Muscle of arm (tissue), 14 donors: ENCODE measurements at places on chromosomes 3 and 15.

DNA sequence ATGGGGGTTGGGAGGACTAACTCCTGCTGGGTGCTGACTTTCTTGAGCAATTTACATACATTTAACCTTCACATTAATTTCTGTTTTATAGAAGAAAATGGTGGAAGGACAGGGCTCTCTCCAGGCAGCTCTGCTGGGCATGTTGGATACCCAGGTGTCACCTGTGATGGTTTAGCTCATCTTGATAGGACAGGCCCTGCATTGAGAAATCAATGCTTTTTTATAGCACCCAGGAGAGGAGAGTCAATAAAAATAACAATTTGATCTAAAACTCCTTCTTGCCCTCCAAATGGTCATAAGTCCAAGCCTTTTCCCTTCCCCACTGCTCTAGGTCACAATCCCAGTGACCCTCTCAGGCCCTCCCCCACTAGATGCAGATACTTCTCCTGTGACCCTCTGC, 48.3 kb upstream of the RBP1 start:
- DNase-seq: no peak

- no peak for DNase-seq
Observed at GRCh38 chr15:33671456-33671855, 296.8 kb upstream of the CHRM5 start.

DNA sequence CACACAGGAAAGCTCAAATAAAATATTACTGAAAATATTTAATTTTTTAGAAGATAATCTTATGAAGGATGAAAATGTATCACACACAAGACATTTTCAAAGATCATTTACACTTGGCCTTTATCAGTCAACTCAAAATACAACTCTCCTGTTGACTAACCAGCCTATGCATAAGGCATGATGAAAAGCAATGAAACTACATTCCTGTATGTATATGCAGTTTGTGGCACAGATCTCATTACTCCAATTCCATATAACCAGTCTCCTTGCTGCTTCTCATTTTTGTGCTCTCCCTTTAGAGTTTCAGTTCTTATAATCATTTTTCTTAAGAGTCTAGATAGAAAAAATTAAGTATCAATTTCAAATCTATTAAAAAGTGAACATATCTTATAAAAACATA, 25.8 kb downstream of the AQR start:
- no peak for DNase-seq

- no peak for DNase-seq
Observed at GRCh38 chr3:138441256-138441655, 6.8 kb downstream of the ESYT3 start.

DNA sequence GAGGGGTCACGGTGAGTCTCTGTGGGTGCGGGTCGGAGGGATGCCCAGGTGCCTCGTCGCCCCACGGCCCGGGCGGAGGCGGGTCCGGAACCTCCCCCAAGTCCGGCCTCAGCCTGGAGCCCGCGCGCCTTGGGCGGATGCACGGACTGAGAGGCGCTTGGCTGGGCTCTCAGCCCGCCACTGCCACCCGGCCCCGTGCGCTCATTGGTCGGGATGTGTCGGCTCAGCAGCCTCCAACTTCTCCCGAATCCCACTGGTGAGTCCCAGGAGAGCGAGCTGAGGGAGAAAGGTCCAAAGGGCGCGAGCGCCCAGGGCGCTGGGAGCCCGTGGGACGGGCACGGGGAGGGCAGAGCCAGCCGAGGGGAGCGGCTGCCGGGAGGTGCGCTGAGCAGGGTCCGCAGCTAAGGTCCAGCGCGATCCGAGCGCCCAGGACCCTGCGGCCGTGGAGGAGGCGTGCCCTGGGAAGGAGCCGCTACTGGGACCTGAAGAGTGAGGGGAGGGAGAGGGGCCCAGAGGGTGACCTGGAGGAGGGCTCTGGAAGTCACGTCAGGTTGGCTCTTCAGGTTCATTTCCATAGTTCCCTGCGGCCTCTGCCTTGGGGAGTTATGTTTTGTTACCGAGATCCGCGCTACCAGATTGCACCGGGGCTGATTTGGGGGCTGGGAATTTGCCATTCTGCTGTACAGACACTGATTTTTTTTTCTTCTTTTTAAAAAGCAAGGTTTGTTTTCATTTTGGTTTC, at the start of gene MME:
TSS of gene MME (plus strand) at position 574 of the 742 bp plus-strand sequence. CDS start 3,849 bp downstream, outside the sequence.
- peak; percentile 29 for DNase-seq

DNA sequence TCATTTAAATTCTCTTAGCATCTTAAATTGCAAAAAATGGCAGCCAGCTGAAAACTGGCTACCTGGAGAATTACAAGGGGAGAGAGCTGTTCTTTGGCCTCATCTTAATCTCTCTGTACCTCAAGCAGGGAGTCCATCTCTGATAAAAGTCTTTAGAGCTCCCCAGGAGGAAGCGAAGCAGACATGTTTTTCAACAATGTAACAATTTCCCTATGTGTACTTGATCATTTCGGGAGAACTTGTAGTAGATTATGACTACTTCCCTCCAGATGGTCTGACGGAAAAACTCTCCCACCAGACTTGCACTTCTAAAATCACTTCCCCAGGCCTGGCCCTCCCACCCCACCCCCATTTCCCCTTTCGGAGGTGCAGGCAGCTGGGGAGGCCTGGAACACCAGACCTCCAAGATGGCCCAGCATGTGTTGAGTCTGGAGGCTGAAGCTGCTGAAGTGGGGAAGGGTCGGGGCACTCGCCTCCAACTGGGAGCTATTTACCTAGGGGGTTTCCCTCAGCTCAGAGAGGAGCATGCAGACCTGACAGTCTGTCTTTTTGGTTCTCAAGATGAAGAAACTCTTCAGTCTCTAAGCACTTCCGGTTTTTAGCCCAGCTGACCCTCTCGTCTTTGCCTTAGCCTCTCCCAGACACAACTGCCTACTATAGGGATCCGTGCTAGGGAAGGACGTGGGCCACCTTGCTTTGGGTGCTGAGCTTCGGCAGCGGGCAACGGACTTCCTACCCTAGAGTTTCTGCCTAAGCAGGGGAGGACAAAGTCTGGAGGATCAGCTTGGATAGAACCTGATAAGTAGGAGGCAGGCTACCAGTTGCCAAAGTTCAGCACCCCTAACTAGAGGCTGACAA, 164.0 kb upstream of the TBL1XR1 start:
- DNase-seq: no peak

DNA sequence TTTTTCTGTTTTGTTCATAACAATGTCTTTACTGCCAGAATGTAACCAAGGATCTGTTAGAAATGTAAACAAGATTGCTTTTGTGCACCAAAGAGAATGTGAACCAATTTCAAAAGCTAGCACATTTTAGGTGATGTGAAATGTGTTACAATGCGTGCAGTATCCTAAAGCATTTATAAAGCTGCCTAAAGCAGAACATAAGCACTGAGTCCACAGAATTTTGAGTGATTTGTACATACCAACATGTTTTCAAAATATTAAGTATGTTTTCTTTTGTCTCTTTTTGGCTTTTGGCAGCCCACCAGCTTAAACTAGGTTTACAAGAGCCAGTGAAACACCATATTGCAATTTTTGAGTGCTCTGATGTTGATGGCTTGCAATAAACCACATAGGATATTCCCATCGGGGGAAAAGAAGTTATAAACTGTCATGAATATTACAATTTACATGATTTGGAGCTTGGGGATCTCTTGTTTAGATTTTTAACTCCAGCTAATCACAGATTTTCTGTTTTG, 364.0 kb downstream of the ZIC1 start:
- DNase-seq: no peak

DNA sequence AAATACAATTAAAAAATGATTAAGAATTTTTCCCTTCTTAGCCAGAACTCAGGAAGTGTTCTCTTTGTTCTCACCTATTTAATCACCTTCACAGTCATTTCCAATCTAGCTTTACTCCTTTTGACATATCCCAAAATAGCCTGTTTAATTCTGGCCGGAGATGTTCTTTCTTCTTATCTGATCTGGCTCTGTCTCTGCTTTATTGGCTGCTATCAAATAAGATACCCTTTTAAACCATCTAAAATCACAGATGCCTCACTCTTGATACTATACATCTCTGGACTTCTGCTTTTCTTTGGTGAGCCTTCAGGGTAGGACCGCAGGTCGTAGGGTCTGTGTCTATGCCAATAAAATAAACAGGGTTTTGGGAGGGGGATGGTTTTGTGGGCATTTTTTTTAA, 319.2 kb upstream of the SEMA6D start:
- DNase-seq: no peak

GRCh38 chr3:61946570-61947324, 385.4 kb downstream of the PTPRG start:
- no peak for DNase-seq

GRCh38 chr3:7172996-7173395, 312.1 kb downstream of the GRM7 start:
- no peak for DNase-seq

DNA sequence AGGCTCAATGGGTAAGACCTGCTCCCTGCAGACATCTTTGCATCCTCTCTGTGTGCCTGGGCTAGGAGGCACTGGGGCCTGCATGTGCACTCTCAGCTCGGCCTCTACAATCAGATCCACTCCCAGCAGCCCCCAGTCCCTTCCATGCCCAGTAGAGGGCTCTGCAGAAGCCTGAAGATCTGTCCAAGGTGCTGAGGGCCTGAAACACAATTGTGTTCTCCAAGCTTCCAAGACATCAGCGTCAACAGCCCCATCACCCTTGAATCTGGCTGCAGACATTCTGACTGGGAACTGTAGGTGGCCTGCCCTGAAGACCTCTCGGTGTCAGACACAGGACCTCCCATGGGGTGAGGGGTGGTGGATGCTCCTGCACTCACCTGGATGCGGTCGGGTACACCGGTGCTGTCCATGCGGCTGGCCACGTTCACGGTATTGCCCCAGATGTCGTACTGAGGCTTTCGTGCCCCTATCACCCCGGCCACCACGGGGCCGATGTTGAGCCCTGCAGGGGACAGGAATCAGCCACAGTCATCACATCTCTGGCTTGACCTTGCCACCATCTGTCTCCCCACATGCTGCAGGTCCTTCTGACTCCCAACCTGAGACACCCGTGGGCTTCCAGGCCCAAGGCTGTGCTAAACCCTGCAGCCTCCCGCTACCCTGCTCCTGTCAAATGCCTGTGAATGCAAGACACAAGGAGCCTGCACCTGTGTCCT, 84.7 kb downstream of the SEC22A start:
- DNase-seq: peak; percentile 44

DNA sequence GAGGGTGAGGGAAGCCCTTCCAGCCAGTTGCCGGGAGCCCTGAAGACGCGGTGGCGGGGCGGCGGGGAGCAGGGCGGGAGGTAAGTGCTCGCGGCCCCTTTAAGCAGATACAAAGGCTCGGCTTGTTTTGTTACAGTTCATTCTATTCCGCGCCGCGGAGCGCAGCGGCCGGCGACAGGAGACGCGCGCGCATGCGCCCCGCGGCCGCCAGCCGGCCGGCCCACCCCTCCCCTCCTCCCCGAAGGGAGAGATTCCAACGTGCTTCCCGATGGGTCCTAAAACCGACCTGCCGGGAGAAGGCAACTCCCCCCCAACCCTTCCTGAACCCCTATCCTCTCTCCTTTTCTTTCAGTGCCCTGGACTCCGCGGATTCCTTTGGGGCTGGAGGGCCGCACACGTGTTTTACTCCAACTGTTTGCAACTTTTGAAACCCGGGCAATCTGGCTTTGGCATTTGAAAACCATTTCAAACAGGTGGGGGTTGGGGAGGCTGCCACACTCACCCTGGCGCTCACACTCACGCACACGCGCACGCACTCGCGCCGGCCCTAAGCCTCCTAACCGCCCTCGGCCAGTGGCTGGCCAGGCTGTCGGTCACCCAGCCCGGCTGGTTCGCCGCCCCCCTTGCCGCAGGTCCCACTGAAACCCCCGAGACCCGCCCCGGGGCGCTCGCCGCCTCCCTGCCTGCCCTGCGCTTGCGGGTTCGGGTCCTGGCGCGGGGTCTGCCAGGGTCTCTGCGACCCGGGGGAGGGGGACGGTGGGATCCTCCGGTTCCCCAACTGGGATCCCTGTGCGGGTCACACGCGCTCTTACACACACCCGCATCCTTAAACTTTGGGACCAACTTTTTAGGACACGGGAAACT, at the start of gene MAGI1:
TSS of gene MAGI1 (minus strand) at position 193 of the 864 bp plus-strand sequence. CDS start 610 bp downstream, outside the sequence.
- DNase-seq: peak; percentile 94

DNA sequence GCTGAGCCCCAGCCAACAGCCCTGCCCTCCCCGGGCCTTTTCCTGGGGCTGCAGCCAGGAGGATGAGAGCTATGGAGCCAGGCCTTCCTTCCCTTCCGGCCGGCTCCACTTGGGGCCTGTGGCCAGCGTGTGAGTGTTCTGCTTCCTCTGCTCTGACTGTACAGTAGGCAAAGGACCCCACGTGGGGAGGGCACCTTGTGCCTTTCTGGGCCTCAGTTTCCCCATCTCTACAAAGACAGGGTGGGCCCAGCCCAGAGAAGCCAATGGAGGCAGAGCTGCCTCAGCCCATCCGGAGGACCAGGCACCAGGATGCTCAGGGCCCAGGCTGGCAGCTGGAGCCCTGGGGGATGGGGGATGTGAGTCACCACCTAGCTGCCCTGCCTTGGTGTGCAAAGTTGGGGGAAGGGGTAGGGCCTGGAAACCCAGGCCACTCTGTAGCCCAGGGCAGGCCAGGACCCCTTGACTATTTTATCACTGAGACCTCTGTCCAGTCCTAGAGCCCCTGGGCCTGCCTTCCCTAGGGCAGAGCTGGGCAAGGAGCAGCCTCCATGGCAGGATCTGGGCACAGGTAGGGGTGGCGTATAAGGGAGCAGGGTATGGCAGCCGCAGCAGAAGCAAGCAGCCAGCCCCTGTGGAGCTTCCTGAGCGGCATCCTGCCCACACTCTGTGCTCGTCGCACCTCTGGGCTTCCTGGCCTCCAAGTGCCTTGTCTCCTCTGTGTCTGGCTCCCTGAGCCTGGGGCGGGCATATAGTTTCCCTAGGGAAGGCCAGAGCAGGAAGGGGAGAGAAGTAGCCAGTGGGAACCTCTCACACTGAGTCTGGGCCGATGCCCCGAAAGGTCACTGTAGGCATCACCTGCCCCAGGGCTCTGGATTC, 1.8 kb downstream of the PSTPIP1 start:
- peak; percentile 59 for DNase-seq

DNA sequence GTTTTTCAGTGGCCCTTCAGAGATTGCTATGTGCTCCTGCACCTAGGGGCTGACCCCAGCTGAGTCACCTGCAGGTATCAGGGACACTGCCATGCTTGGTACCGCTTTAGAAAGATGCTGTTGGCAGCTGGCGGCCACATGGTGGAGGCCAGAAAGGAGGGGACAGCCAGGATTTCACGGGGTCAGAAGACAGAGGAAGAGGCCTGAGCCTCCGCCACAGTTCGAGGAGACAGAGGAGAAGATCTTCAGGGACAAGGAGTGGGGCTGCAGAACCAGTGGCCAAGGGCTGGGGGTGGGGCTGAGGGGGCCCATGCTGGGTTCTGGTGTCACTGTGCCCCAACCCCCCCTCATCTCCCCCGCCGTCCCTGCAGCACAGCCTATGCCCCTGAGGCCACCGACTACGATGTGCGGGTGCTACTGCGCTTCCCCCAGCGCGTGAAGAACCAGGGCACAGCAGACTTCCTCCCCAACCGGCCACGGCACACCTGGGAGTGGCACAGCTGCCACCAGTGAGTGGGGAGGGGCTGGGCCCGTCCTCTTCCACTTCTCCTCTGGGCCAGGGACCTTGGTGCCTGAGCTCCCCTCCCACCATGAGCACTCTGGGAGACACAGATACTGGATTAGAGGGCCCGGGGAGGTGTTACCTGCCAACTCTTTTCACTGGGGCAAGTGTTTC, 19.9 kb downstream of the LOXL1 start:
- no peak for DNase-seq

GRCh38 chr15:92033314-92033713, 179.8 kb downstream of the SLCO3A1 start:
- DNase-seq: no peak

- peak; percentile 7 for DNase-seq
Observed at GRCh38 chr3:119524931-119525662, 26.8 kb downstream of the TIMMDC1 start.
